ENCODE measurements at places on chromosomes 3 and 15.
A peak's percentile ranks its signal among the peaks of the same experiment; 100 is the strongest.

DNA sequence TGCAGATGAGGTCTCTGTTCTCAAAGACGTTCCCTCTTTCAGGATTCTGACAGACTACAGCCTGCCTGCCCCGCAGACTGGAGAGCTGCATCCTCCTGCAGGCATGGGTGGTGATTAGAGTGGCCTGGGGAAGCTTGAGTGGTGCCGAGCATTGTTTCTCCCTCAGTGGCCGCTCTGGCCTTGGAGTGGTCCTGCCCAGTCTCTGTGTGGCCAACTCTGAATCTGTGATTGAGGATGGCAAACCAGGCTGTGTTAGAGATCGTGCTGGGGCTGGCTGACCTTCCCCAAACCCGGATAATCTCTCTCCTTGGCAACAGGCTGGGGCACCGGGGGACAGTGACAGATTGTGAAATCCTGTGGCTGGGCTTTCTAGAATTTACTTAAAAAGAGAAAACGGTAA, 11.0 kb upstream of the ADCY5 start:
- peaks cover 37% of the 10 kb centered on the region for H3K27me3 ChIP-seq
- H3K36me3 ChIP-seq = no peaks in the 10 kb centered on the region
- no peaks in the 10 kb centered on the region for H3K4me1 ChIP-seq
- DNase-seq = no peak
- no peak overlapping the region for H3K27ac ChIP-seq
- no peak overlapping the region for H3K4me3 ChIP-seq

DNA sequence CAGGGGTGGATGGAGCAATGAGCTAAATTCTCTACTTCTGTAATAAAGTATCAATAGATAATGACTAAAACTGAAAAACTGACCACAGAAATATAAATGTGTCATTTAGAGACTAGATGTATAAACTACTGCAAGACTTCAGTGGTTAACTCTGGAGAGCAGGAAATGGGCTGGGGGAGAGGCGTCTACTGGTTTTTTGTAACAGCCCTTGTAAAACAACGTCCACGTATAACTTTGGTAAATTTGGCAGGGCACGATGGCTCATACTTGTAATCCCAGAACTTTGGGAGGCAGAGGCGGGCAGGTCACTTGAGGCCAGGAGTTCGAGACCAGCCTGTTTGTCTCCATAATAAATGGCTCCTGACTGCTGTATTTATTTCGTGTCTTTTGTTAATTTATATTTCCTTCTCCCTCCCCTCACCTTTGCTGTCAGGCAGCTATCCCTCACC, 12.5 kb downstream of the RAB27A start:
- peaks cover 41% of the 10 kb centered on the region for H3K36me3 ChIP-seq
- no peaks in the 10 kb centered on the region for H3K27me3 ChIP-seq
- H3K4me3 ChIP-seq = peak overlapping the region; percentile 62

GRCh38 chr3:104291878-104292277, 1074.8 kb upstream of the ALCAM start:
- H3K27ac ChIP-seq = peak overlapping the region; percentile 44
- peaks cover 12% of the 10 kb centered on the region for H3K4me1 ChIP-seq
- no peak for DNase-seq

- H3K27ac ChIP-seq = no peak overlapping the region
- H3K4me1 ChIP-seq = no peaks in the 10 kb centered on the region
- peaks cover 65% of the 10 kb centered on the region for H3K27me3 ChIP-seq
- DNase-seq = no peak
Observed at GRCh38 chr3:147377412-147378367, 28.7 kb downstream of the ZIC4 start.

DNA sequence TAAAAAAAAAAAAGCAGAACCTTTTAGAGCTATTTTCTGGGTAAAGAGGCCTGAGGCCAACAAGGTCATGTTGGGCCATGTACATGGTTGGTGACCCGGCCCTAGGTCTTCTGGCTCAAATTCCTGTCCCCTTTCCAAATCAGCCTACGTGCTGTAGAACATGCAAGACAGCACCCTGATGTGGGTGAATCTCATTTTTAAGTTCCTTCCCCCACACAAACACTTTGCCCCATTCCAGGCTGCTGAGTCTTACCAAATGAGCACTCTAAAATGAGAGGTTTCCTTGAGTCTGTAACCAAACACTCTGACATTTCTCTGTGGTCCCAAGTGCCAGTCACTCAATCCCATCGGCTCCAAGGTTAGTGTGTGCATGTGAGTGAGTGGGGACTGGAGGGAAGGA, 9.4 kb downstream of the BCL6 start:
- no peaks in the 10 kb centered on the region for H3K27me3 ChIP-seq
- peaks cover 31% of the 10 kb centered on the region for H3K4me1 ChIP-seq
- peaks cover 12% of the 10 kb centered on the region for H3K36me3 ChIP-seq
- no peak overlapping the region for H3K4me3 ChIP-seq
- H3K27ac ChIP-seq = no peak overlapping the region

Data from activated CD4-positive, alpha-beta T cell treated with anti-CD3 and anti-CD28 coated beads, Interleukin-2, amount 10 ng/mL, durations not matched to agents 7 days and 5 days (primary cell).